ENCODE measurements at places on chromosomes 5 and 9.

GRCh38 chr5:167633931-167634341 is 657.5 kb upstream of the WWC1 start:
- DNase-seq: no peak

DNA sequence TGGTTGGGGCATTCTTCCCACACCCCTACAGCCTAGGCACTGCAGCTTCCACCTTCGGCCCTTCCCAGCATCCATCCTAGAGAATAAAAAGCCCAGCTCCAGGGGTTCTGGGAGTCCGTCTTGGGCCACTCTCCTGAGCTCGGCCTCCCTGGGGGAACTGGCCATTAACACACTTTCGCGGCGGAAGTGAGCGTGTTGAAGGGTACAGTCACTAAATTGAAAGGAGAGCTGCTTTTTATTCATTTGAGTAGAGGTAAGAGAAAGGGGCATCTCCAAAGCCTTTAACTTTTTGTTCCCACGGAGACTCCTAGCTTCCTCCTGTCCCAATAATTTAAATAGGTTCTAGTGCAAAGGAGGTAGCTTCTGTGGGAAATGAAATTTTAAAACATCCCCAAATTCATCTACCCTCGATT is 31.0 kb upstream of the NFIB start:
- no peak for DNase-seq

DNA sequence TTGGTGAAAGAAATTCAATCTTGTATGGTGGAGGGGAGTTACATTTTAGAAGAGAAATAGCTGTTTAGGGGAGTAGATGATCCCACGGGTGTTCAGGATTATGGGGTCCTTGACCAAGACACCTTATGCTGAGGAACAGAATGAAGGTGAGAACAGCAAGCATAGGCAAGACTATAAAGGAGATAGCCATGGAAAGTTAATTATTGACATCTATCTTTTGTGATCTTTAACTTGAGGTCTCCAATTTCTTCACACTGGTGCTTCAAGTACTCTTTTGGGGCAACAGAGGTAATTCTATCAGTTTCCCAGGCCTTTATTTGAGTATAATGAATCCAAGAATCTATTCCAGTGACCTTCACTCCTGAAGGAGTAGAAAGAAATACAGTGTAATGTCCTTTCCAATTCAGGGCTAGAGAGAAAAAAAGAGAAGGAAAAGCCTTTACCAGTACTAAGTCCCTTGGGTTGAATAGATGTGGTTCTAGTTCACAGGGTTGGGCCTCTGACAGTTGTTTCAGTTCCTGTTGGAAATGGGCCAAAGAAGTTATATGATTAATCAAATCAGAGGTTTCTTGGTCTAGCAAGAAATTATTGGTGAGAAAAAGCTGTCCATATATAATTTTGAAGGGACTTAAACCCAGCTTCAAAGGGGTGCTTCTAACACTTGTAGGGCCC is 2104.1 kb upstream of the ACO1 start:
- no peak for DNase-seq

DNA sequence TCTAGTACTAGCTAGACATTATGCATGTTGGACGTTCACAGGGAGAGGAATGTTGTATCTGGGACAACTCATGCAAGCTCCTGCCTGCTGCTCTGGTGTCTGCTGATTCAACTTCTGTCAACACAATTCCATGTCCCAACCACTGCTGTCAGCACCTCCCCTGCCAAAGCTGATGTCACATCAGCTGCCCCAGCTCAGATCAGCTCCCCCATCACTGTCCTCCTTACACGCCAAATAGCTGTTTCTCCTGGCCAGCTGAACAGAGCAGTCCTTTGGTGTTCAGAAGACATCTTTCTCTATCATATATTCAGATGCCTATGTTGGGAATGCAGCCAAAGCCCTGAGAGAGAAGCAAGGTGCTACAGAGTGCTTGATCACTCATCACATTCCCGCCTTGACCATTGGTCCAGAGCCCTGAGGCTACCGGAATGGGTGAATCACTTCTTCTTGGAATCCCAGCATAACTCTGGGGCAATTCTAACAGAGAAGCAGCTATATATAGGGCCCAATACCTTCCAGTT is 223.3 kb downstream of the SEC61B start:
- no peak for DNase-seq

DNA sequence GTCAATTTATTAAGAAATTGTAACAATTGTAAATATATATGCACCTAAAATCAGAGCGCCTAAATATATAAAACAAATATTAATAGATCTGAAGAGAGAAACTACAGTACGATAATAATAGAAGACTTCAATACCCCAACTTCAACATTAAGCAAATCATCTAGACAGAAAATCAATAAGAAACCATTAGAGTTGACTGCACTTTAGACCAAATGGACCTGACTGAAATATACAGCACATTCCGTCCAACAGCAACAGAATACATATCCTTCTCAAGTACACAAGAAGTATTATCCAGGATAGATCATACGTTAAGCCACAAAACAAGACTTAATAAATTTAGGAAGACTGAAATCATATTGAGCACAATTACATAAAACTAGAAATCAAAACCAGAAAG is 208.7 kb downstream of the MED10 start:
- DNase-seq: no peak

DNA sequence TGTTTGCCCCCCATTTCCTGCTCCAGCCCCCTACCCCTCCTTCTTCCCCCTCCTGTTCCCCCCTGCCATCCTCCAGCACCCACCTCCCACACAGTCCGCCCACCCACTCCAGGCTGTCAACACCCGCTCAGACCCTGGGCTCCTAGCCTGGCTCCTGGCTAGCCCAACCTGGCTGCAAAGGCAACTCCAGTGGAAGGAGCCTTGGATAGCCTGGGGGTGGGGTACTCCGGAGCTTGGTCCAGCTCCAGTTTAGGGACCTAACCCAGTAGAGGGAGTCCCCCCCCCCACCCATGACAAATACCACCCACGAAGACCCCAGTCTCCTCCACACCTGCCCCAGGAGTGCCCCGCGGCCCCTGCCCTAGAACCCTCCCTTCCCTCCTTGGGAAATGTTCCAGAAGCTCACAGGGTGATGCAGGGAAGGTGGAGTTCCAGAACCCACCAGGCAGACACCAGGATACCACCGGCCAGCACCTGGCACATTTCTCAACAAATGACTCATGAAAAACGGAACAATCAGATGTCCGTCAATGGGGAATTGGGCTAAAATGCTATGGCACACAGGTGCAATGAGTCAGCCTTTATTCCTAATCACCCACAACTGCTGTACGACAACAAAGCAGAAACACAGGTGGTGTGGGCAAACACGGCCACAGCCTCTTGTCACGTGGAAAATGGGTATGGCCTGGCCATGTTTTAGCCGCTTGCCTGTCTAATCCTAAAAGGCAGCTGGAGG is 901 bp upstream of the SLC12A7 start:
- no peak for DNase-seq

- no peak for DNase-seq
Measured at GRCh38 chr5:146103594-146103993, 1.8 kb downstream of the PLAC8L1 start.

DNA sequence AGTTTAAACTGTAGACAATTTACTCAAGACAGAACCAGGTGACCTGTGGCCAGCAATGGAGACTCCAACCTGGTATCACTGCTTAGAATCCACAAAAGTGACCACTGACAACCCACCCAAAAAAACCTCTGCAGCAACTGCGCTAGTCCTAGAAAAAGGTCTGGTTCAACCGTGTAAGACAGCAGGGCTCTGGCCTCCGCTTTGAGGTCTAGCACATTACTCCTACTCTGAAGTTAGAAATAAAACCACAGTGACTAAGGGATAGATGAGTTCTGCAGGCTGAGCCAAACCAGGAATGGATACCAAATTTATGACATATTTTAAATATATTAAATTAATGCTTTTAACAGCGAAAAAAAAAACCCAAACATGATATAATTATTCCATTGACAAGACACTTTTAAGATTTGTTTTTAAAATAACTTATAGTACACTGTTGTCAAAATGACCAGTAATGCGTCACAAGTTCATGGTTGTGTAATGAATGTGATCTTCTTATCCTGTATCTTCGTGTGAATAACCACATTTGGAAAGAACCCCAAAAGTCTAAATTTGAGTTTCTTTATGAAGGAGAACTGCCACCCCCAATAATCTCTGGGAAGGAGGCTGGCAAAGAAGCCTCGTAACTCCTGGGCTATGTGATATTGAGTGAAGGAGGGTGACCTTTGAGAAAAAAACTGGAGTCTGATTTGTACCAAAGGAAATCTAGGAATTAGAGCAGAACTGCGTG is 101.9 kb upstream of the SLC44A1 start:
- no peak for DNase-seq

DNA sequence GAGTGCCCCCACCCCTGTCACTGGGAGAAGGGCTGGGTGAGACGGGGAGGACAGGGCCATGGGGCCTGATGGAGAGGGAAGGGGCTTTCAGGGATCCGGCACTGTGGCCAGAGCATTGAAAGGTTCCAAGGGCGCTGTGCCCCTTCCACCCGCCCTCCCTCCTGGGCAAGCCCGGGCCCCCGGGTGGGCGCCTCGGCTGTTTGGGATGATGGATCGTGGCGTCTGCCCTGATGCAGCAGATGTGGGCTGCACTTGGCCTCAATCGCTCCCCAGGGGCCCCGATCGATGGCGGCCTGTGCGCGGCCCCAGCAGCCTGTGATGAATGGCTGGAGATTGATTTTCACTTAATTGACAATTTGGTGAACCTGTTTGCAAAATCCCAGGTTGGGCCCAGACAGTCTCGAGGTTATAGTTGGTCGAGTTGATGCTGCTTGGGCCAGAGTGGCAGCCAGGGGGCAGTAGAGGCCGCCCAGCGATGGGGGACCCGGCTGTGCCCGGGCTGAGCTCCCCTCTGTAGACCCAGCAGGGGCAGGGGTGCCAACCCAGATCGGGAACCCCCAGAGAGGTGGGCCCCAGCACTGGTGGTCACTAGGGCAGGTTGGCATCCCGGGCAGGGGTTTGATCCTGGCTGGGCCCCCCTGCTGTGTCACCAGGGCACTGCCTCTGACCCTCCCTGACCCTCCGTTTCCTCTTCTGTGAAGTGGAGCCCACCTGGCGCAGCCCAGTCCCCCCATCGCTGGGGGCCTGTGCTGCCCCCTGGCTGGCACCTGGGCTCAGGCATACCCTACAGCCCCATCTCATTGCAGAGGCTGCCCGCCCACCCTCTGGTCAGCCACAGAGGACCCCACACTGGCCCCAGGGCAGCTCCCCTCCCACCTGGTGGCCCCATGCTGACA is 34.7 kb downstream of the LHX3 start:
- DNase-seq: peak; percentile 31

Data from stimulated activated CD4-positive, alpha-beta T cell treated with anti-CD3 and anti-CD28 coated beads, Interleukin-4, amount 100 ng/mL, for 48 hours (primary cell).